Activated T-helper 1 cell treated with anti-CD3 and anti-CD28 coated beads, Interleukin-2, amount 50 U/mL, for 16 hours (primary cell): ENCODE measurements at places on chromosomes 3 and 15.

DNA sequence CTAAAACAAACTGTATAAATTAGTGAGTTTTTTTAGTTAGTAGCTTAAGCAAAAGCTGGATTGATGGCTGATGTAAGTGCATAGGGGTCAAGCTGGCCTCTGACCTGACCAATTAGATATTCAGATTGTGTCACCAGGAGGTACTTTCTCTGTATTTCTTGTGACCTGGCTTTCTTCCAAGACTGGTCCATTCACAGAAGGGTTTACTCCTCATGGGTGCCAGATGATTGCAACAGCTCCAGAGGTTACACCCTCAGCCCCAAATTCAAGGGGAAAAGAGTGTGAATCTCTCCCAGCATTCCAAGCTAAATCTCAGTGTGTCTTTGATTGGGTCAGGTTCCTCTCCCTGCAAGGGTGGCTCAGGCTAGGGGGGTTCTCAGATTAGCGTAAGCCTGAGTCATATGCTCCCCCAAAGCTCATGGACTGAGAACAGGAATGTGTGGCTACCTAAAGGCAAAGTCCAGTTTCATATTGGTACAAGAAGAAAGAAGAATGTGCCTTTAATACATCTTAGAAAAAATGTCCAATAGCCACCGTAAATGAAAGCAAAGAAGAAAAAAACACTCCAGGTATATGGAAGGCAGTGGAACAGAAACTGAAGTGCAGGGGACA is 16.5 kb downstream of the PML start:
- DNase-seq = no peak

GRCh38 chr3:42980909-42981308 is 1.8 kb downstream of the GASK1A start:
- no peak for DNase-seq

GRCh38 chr3:11447584-11448200 is 175.5 kb downstream of the ATG7 start:
- no peak for DNase-seq

DNA sequence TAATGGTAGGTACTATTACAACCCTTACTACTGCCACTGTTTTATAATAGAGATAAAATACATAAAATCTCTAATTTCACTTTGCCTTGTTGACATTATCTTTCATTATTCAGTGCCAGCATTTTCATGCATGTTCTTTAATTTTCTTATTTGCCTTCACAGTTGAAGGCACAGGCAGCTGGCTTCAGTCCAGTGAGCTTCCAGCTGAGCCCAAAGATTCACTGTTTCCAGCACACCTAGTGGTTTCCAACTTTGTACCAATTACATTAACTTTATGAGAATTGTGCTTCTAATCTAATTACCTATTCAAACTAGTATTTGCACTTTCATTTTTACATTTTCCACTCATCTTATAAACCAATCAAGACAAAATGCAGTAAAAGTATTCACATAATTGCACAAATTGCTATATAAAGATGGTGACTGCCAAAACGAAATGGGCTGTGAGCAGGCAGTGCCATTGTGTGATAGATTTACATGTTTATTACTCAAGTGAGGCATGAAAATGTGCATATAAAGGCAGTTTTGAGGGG is 228.3 kb downstream of the MFSD1 start:
- no peak for DNase-seq

GRCh38 chr3:99559196-99559595 is 79.2 kb upstream of the COL8A1 start:
- DNase-seq = no peak
